ENCODE measurements at places on chromosomes 5 and 9. TPM values are rescaled to one million over a fixed set of nuclear protein-coding genes. Genes with fewer than 3 reads are reported as not detected.

STC2 gene
- 13.5 TPM for total RNA-seq

DNA sequence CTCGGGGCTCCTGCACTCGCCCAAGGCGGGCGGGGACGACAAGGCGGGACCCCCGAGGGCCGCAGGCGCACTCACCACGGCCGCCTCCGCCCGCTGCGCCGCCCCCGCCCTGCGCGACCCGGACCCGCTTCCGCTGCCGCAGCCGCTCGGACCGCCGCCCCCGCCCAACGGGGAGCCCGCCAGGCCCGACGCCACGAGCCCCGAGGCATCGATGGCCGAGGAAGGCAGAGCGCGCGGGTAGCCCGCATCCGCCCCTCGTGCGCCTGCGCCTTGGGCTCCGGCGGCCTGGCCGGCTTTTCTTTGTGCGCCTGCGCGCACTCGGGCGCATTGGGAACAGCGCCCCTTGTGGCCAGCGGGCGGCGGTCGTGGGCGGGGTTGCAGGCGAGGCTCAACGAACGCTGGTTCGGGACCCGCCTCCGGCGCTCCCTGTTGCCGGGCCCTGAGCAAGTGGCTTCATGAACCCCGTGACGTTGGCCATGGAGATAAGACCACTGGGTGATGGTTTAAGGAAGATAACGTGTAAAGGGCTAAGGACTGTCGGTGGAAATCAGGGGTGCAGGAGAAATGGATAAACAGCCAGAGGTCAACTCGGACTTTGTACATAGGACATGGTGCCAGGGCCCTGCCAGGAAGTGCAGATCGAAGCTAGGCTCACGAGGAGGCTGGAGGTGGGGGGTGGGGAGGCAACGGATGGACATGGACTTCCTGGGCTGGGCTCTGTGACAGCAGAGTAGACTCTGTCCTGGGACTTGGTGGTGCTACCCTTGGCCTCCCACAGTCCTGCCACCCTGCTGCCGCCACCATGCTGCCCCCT, at the start of the genes C8G and FBXW5:
C8G (plus strand) TSS at position 725 of the 814 bp plus-strand sequence; CDS start at position 803, 78 bp downstream.
FBXW5 (minus strand) TSS at position 220 of the 814 bp plus-strand sequence. CDS start 655 bp downstream, outside the sequence.
- peak; percentile 96 for DNase-seq

TMOD1 gene
- 149 TPM for total RNA-seq

CTXN3 gene
- not detected for total RNA-seq

DNA sequence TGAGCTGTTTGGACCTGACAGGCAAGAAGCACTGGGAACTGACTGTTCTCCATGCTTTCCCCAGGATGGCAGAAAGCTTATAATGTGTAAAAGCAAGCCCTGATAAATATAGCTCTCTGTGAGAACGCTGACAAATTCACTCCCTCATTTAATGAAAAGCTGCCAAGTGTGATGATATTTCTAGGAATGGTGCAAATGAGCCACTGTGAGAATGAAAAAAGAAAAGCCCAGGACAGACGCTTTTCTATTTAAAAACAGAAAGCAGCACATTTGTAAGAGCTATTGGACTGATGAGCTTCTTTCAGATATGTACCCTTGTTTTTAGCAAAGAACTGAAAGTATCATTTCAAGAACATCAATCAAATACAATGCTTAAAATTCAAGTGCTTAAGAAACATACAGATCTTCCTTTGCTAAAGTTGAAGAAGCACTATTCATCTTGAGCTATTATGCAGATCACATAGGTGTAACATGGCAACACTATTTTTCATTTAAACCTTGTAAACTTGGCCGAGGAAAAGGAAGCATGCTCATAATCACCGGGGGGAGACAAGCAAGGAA, 842.6 kb upstream of the ACO1 start:
- DNase-seq = no peak

- DNase-seq = no peak
Measured at GRCh38 chr9:90105773-90106172, 501.0 kb downstream of the GADD45G start.

GRCh38 chr9:69865986-69866385, 45.4 kb downstream of the CFAP95 start:
- no peak for DNase-seq

GGTA1 gene
- 19.3 TPM for total RNA-seq

RNF183 gene
- not detected for total RNA-seq

GRCh38 chr9:696332-697323, 144.9 kb upstream of the DMRT1 start:
- DNase-seq = peak; percentile 35

CARTPT gene
- total RNA-seq = not detected

- DNase-seq = no peak
Measured at GRCh38 chr9:123239726-123240125, 28.7 kb downstream of the STRBP start.

DNA sequence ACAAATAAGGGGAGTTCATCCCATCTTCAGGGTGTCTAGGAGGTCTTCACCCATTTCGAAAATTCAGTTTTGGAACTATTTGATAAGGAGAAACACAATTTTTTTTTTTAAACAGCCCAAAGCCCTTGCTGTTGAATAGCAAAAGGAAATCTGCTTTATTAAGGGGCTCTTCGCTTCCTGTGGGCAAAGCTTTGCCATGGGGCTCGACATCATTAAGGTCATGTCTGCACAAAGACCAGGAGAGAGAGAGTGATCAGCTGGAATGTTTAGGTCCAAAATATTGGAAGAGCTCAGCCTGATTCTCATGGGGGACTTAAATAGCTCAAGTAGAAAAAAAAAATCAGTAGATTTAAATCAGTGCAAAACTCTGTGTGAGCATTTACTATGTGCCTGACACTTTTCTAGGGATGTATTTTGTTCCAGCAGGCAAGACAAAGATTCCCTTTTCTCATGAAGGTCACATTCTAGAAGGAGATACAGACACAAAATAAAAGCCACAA, 564.6 kb upstream of the KLF4 start:
- no peak for DNase-seq

SV2C gene
- not detected for total RNA-seq

DNA sequence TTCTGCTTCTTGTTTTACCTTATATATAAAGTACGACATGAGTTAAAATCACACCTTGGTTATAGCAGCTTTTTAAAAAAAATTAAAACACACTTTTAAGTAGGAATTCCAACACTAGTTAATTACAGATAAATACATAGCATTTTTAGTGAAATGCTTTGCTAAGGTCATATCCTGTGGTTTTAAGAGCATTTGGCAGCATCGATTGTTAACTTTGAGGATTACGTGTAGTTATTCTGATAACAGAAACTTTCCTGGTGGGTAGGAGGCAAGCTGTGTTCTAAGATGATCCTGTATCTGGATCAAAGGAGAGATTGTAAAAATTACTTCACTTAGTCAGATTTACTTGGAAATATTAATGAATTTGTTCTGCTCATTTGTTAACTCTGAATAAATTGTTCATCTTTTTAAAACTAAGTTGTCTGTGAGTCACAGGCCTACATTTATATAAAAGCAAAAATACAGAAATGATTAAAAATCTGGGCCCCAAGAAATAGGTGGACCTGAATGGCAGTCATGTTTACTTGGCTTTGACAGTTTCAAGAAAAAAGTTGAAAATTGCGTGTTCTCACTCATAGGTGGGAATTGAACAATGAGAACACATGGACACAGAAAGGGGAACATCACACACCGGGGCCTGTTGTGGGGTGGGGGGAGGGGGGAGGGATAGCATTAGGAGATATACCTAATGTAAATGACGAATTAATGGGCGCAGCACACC, 58.3 kb downstream of the TRIO start:
- no peak for DNase-seq

GRCh38 chr9:131238402-131239021, 37.8 kb downstream of the FAM78A start:
- DNase-seq = no peak

JAKMIP2 gene
- total RNA-seq = 0.29 TPM

- DNase-seq = no peak
Measured at GRCh38 chr5:167626341-167627123, 664.9 kb upstream of the WWC1 start.

DNA sequence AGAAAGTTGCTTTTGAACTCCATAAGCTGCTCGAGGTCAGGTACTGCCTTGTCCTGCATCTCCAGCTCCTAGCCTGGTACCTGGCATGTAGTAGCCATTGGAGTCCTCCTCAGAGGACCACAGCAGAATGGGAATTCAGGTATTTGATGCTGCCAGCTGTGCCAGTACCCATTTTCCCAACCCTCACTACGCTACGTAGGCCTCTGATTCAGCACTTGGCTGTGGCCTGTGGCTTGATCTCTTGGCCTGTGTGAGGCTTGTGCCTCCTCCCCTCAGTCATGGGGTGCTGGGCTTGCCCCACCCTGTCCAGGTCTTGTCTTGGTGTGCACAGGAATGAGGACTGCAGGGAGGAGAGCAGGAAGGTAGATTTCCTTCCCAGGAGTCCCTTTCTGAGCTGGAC, 11.8 kb downstream of the OTULIN start:
- no peak for DNase-seq

DNA sequence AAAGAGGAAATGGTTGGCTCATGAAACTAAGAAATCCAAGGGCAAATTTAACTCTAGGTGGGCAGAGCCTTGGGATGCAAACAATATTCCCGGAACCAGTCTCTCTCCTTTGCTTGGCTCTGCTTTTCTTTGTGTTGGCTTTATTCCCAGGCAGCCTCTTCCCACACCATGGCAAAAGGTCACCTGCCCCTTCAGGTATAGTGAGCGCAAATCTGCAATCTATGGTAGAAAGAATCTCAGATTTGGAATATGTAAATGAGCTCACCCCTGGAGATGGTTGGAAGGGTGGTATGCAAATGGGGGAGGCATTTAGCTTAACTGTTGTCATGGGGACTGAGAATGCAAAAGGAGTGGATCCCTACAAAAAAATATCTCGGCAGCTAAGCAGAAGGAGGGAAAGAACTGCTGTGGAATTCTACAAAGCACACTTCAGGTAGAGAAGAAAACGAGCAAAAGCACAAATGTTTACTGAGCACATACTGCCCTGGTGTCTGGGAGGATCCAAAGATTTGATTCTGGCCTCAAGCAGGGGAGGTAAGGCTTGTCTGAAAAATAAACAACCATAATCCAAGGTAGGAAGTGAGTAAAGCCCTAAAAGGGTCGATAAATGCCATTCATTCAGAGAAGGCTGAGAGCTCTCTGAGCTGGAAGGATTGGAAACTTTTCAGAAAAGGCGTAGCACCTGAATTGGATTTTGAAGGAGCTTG, 139.7 kb downstream of the TLE1 start:
- no peak for DNase-seq

GRCh38 chr9:22114956-22115355, 105.9 kb upstream of the CDKN2B start:
- no peak for DNase-seq

- DNase-seq = no peak
Measured at GRCh38 chr9:89576404-89576839, 28.4 kb upstream of the GADD45G start.

DNA sequence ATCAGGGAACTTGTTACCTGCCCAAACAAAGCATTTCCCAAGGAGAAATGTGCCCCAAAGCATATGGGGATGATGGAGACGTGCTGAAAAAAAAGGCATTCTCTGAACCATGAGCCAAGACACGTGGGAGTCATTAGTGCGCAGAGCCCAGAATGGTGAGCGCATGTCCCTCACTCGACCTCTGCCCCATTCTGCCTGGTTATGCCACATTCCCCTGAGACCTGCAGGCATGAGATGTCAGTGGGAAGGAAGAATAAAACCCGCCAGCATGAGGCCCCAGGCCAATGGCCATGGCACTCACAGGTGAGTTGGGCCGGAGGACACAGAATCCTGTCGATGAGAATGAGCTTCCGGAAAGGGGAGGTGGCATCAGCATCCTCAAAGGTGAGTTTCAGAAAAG, 228.9 kb downstream of the CDK5RAP2 start:
- DNase-seq = no peak

DNA sequence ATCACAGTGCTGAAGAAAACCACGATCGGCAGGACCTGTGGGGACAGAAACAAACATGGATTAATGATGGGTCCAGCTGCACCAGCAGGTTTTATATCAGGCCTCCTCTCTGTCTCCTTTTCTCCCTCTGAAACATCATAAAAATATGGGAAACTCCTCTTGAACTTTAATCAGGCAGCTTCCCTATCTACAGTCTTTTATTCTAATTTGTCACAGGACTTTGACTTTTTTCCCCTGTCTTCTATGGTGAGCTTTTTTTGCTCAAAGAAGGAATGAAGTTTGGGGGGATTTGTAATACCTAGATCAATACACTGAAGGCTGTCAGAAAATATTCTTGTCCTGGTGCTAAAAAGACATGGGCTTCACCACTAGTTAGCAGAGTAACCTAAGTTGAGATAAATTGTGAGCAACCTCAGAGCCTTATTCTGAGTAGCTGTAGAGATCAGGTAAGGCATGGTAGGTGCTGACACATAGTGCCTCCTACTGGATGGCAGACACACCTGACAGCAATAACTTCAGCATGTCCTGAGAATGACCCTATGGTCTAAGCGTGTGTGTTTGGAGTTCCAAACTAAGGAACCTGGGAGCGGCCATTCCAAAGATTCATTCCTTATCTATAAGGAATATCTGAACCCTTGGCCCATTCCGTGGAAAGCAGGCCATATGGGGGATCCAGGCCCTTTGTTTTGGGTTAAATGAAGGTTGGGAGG, 46.2 kb downstream of the SLC28A3 start:
- DNase-seq = no peak

DNA sequence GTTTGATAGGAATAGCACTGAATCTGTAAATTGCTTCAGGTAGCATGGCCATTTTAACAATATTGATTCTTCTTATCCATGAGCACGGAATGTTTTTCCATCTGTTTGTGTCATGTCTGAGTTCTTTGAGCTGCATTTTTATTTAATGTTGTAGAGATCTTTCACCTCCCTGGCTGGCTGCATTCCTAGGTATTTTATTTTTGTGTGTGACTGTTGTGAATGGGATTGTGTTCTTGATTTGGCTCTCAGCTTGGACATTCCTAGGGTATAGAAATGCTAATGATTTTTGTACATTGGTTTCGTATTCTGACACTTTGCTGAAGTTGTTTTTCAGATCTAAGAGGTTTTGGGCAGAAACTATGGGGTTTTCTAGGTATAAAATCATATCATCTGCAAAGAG, 152.9 kb upstream of the CHD1 start:
- DNase-seq = no peak

DNA sequence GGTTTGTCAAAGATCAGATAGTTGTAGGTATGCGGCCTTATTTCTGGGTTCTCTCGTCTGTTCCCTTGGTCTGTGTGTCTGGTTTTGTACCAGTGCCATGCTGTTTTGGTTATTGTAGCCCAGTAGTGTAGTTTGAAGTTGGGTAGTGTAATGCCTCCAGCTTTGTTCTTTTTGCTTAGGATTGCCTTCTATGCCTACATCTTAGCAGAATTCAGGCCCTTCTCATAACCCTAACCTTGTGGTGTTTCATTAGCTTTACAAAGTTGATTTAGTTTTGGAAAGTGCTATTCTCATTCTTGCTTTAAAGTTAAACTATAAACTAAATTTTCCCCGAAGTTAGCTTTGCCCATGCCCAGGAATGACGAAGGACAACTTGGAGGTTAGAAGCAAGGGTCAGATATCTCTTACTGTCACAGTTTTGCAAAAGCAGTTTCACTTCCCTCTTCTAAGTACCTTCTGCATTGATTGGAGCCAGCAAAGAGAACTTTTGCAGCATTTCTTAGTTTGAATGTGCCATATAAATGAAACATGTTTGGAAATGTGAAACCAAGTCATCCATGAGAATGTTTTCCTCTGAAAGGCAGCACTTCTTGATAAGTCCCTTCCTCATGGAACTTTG, 274.3 kb upstream of the DMRT1 start:
- no peak for DNase-seq

GRCh38 chr9:109198736-109199382, 31.8 kb upstream of the FRRS1L start:
- no peak for DNase-seq

C9 gene
- total RNA-seq = not detected

TERT gene
- not detected for total RNA-seq
